Fibroblast of skin of right biceps (primary cell): ENCODE measurements at places on chromosomes 5 and 9.

GRCh38 chr9:126702151-126703001 lies 88.6 kb downstream of the LMX1B start:
- DNase-seq, result no peak

GRCh38 chr9:74742792-74743730 lies 144.7 kb downstream of the TRPM6 start:
- DNase-seq, result peak; percentile 26

GRCh38 chr5:53261245-53261644 lies 151.7 kb upstream of the MOCS2 start:
- DNase-seq, result peak; percentile 57

- DNase-seq, result no peak
These were observed 56.2 kb upstream of the ABCA1 start for GRCh38 chr9:104984121-104984520.

DNA sequence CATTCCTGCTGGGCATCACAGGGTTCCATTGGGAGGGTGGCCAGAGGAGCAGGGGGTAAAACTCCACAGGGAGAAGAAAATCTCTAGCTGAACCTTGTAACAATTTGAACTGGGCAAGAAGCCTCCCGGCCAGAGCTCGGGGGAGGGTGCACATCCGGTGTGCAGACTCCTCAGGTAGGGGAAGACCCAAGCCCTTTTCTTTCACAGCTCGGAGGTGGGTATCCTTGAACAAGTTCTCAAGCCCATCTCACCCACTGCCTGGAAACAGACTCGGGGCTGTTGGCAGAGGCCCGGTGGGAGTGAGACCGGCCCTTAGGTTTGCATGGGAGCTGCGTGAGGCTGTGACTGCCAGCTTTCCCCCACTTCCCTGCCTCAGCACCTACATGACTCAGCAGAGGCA lies 111.5 kb upstream of the IL7R start:
- DNase-seq, result no peak

GRCh38 chr9:9919174-9919775 lies 693.5 kb downstream of the PTPRD start:
- DNase-seq, result no peak

DNA sequence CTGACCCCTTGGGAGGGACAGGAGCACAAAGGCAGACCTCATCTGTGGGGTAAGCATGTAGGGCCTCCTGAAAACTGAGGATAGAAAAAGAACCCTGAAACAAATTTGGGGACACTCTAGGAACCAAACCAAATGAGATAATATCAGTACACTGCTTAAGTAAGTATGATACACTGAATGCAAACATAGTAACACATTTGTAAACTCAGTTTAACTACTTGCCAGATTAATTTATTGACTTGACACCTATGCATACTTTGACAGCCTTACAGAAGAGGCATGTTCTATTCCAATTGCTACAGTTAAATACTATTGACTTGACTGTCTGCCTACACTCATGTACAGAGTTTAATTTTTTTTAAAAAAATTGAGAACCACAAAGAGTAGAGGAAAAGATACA lies 1070.8 kb upstream of the SEMA6A start:
- no peak for DNase-seq

GRCh38 chr5:56070851-56071465 lies 76.2 kb upstream of the IL6ST start:
- DNase-seq, result no peak

DNA sequence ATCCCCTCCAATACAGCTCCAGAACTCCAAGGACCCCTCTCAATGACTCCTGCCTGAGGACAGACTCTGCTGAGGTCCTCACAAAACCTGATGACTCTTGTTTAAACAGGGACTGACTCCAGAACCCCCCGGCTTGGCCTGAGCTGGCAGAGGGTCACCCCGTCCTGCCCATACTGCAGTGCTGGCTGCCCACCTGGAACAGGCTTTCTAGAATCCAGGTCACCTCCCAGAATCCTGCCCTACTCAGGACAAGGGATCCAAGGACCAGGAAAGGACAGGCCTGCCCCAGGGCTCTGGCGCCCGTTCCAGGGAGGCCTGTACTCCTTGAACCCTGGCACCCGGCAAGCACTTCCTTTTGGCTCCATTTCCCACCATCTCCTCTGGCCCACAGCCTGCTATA lies 22.2 kb downstream of the RALGDS start:
- no peak for DNase-seq

GRCh38 chr9:83744206-83744605 lies 36.4 kb upstream of the UBQLN1 start:
- no peak for DNase-seq

DNA sequence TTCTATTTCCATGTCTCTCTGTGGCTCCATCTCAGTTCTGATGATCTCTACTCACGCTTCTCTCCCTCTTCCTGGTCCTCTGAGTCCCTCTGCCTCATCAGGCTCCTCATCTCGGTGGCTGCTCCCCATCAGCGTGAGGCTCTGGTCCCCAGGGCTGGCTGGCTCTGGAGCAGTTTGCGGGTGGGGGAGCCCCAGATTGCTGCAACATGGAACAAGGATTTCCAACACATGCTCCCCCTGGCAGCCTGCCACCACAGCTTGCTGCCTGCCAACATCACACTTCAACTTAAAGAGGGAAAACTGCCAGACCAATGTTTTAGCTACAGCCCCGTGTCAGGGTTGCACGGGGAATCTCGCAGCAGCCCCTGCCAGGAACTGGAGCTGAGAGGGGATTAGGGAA lies 77.2 kb upstream of the NEK6 start:
- peak; percentile 44 for DNase-seq

GRCh38 chr5:143386725-143387124 lies 16.8 kb downstream of the NR3C1 start:
- DNase-seq, result peak; percentile 87

- DNase-seq, result peak; percentile 12
These were observed 185.4 kb upstream of the SEMA6A start for GRCh38 chr5:116759860-116760640.

DNA sequence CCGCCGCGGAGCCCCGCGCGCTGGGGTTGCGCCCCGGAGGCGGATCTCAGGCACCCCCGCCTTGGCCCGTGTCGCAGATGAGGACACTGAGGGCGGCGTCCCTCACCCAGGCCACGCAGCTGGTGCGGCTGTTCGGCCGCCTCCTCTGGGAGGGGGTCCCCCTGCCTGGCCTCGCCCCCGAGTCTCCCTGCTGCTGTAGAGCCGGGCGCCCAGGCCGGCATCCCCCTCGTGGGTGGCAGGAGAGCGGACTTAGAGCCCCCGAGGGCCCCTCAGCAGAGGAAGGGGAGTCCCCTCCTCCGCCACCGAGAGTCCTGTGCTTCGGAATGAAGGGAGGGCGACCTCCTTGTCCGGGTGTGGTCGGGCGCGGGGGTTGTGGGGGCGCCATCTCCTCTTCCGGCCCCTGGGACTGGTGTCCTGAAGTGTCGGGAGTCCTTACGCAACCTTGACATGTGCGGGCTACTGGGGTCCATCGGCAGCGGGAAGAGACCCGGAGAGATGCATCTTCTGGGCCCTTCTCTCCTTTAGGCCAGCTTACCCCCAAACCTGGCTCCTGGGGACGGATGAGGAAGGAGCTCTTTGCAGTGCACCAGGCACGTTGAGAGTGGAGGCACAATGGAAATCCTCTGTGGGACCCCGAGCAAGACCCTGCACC lies 11.7 kb upstream of the EXOSC2 start:
- no peak for DNase-seq

DNA sequence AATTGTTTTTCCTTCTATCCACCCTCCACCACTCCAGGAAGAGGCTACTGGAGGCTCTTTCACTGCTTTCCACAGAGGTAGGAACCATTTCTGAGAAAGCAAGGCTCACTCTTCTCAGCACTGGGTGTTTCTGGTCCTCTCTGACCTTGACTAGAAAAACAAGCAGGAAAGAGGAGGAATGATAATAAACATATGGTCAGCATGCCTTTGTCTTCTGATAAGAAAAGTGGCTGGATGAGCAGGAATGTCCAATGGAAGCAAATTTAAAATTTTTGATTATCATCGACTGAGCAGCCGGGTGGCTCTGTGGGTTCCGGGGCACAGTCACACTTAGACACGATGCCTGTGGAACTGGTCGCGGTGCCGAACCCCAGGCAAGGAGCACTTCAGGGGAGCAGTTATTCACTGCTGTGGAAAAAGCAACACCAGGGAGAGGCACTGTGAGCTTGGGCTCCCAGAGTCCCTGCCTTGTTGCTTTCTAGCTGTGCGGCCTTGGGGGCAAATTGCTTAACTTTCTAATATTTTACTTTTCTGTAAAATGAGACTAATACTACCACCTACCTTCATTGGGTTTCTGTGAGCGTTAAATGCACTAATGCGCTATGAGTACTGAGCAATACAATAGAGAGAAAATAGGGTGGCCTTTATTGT lies 157.0 kb upstream of the LHFPL2 start:
- no peak for DNase-seq

DNA sequence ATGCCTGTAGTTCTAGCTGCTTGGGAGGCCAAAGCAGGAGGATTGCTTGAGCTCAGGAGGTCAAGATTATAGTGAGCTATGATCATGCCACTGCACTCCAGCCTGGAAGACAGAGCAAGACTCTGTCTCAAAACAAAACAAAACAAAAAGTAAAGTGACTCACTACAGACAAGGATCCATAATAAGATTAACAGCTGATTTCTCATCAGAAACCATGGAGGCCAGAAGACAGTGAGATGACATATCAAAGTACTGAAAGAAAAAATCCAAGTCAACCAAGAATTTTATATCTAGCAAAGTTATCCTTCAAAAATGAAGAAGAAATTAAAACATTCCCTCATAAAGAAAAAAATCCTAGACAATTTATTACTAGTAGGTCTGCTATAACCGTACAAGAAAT lies 69.4 kb upstream of the ZBTB43 start:
- DNase-seq, result no peak

DNA sequence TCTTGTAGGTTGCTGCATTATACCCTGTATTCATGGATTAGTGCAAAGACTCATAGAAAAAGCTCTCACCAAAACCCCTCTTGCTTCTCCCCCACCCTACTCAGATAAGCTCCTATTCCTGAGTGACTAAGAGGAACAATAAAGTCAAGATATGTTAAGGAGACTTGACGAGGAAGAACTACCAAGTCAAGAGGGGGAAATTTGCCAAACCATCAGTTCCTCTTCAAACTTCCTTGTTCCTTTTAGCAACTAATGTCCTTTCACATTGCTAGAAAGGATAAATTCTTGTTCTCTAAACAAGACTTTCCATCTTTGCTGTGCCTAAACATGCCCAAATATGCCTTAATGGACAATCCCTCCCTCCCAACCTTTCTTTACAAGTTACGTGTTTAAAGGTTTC lies 27.0 kb downstream of the CNOT8 start:
- no peak for DNase-seq

DNA sequence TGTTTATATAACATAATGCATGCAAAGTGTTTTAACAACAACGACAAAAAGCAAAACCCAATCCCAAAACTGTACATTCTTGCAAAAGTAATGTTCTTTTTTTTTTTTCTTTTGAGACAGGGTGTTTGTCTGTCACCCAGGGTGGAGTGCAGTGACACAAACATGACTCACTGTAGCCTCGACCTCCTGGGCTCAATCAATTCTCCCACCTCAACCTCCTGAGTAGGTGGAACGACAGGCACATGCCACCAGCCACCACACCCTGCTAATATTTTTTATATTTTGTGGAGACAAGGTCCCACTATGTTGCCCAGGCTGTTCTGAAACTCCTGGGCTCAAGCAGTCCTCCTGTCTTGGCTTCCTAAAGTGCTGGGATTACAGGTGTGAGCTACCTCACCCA lies 13.6 kb upstream of the HAVCR1 start:
- DNase-seq, result no peak
